ENCODE measurements at places on chromosomes 1 and 21.
A peak's percentile ranks its signal among the peaks of the same experiment; 100 is the strongest.

GRCh38 chr1:214251354-214251753 is 29.6 kb upstream of the SMYD2 start:
- no peak for DNase-seq

GRCh38 chr1:178945763-178946266 is 74.9 kb upstream of the ANGPTL1 start:
- DNase-seq = no peak

DNA sequence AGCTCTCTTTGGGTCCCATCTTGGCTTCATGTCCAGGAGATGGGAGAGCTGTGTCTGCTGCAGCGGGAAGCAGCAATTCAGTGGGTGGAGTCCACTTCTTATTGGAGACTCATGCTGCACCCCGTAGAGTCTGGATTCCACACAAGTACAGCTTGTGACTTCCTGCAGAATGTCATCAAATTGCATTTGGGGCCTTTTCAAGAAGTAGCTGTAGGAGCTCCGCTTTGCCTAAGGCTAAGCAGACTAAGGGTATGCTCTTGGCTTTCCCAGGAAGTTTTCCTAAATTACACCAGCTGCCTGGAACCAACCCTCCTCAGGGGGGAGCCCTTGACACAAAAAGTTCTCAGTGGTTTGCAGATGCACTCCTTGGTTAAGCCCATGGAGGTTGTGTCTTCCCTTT is 5.7 kb upstream of the MOB3C start:
- DNase-seq = no peak

GRCh38 chr1:40143891-40144575 is 17.2 kb upstream of the RLF start:
- peak; percentile 48 for DNase-seq

GRCh38 chr1:221865808-221866207 is 123.9 kb upstream of the DUSP10 start:
- no peak for DNase-seq

DNA sequence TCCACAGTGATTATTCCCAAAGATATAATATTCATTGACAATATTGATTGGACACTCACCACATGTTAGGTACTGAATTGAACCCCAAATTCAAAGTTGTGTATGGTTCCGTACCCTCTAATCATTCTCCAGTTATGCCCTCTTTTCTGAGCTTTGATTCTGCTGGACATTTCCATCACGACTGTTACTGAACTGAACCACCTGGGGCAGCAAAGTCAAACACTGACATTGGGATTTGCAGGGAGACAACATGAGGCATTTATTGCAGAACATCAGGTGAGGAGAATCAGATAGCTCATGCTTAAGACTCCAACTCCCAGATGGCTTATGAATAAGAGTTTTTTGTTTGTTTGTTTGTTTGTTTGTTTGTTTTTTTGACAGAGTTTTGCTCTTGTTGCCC is 420.9 kb downstream of the DISC1 start:
- DNase-seq = no peak

DNA sequence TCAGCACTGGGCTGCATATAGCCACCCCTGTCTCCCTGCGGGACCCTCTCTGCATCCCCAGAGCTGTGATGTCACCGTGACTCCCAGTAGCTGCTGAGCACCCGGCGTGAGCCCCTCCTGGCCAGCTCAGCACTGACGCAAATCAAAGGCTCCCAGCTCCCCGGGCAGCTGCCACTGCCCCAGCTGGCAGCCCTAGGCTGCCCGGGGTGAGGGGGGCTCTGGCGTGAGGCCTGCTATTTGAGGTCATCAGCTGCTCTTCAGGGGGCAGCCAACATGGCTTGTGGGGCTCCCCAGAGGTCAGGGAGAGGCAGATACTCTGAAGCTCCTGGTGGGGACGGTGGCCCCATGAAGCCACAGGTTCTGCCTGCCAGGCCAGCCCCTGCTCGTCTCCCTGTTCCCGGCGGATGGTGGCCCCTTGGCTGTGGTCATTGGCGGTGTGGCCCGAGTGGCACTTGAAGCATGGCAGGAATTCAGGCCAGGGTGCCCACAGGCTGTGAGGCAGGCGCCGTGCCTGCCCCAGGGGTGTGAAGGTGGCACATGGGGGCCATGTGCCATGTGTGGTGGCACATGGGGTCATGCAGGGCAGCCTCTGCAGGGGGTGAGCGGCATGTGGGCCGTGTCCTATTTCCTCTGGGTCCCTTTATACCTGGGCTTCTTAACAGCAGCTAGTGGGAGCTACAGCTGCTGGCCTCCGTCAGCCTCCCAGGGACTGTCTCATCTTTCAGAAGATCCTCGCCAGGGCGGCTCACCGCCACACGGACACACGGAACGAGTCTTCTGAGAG is 85.4 kb downstream of the SIK1 start:
- no peak for DNase-seq

- peak; percentile 75 for DNase-seq
Observed at GRCh38 chr1:169586395-169587255, at the start of gene F5. TSS of gene F5 (minus strand) at chr1:169586481. CDS start at chr1:169586386, 95 bp downstream.

- no peak for DNase-seq
Observed at GRCh38 chr1:26081267-26082019, 14.0 kb upstream of the TRIM63 start.

GRCh38 chr1:72693376-72693775 is 411.0 kb upstream of the NEGR1 start:
- no peak for DNase-seq

DNA sequence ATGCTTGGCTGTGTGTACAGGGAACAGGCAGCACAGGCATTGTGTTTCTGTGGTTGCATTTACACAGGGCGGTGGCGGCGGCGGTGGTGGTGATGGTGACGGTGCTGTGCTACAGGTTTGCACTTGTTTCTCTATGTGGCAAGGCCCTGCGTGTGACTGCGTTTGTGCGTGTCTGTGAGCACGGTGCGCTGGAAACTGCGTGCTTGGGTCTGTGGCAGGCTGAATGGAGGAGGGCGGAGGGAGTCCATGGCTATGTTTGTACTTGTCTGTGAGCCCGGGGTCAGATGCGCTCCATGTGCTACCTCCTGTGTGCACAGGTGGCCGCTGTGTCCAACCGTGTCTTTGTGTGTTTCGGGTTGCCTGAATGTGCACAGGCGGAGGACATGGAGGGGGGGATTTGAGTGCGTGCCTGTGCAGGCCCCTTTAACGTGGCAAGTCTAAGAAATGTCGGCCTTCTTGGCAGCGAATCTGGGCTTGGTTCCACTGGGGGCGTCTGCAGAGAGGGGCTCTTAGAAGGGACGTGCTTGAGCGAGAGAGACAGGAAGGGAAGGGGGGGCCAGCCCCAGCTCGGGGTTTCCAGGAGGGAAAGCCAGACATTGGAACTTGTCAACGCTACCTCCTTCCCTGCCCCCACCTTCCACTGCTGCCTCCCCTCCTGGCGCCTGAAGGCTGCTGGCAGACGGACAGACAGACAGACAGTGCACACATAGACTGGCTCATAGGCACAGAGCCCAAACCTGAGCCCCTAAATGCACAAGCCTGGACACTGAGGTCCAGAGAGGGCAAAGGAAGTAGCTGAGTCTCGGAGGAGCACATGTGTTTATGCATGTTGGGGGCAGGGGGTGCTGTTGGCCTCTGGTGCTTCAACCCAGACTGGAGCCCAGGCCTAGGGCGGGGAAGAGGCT is 32.7 kb upstream of the WASF2 start:
- DNase-seq = peak; percentile 68

Data from T-helper 2 cell treated with Interferon-gamma antibody and Interleukin-4, amounts not matched to agents 5 μg/mL and 100 μg/mL, for 36 hours (primary cell).